ENCODE measurements at places on chromosomes 1 and 21.

GRCh38 chr1:16903054-16903453 is 7.3 kb downstream of the RNU1-2 start:
- DNase-seq, result no peak

DNA sequence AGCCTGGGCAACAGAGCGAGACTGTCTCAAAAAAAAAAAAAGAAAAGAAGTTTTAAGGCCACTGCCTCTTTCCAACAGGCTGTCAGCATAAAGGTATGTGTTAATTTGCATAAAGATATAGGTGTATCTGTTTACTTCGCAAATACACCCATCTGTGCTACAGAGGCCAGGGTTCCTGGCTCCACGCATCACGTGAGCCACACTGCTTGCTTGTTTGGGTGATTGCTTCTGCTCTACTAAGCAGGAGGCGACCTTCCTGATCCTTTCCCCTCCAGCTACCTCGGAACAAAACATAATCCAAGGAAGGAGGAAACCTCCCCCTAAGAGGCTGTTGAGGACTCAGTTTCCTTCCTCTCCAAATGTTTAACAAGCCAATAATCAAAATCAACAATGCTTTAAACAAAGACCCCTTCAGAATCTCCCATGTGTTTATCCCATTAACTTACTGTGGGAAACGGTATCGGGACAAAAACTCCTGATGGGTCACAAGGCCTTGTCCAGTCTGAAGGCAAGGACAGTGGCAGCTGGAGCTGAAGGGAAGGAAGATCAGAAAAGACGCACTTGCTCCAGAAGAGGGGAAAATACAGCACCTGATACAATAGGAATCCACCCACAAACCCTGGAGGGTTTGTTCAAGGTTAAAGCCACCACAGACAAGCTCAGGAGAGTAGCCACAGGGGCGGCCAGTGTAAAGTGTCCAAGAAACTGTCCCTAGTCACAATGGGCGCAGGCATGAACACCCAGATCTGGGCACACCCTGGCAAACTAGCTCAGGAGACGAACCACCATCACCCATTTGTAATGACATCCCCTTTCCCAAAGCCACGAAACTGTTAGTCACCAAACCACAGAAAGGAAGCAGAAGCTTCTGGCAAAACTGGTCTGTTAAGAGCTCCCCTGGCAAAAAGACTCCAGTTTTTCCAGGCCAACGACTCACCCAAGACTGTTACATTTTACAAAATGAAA is 17.2 kb downstream of the CTNNBIP1 start:
- peak; percentile 78 for DNase-seq

DNA sequence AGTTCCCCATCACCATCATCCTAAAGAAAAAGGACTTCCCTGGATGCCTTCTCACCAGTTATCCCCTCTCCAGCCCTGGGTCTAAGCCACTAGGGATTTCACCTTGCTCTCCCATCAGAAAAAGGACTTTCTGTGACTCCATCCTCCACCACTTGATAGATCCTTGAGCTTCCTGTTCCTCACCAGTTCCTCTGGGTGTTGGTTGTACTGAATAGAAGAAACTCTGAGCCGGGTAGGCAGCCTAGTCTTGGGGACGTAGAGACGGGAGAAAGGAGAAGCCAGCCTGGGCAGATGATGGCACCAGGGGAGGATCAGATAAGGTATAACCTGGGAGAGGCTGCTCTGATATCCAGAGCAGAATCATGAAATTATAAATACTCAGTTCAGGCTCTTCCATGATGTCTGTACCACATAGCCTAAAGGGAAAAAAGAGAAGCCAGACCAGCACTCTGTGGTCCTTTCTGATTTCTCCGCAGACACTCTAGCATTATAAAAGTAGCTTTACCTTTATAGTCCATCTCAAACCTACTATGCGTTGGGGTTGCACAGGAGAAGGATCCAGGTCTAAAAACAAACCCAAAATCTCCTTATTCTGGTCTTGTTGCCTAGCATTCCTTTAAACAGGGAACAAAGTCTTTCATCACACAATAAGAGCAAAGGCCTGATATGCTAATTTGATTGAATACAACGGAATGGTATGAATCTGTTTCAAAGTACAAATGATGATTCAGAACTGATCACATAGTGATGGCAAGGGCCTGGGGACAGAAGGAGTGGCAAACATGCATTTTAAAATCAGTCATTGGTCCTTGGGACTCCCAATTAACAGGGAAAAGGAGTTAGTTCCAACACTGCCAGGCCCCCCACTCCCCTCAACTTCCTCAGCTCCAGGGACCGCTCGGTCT is 1.2 kb upstream of the CD34 start:
- DNase-seq, result no peak

DNA sequence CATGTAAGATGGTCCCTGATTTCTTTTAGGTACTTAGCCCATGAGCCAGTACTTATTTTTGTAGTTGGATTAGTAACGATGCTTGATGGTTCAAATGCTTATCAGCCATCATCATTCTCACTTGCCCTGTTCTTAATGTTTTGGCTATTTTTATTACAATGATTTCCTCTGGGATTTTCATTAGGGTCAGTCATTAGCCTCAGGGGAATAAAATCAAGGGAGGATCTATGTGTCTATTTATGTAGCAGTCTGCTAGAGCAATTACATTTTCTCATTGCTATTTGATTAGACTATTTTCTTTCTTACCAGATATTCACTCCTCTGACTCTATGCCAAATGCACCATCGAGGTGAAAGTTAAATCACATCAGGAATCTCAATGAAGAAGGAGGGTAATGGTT is 10.9 kb upstream of the CCT8 start:
- DNase-seq, result no peak

DNA sequence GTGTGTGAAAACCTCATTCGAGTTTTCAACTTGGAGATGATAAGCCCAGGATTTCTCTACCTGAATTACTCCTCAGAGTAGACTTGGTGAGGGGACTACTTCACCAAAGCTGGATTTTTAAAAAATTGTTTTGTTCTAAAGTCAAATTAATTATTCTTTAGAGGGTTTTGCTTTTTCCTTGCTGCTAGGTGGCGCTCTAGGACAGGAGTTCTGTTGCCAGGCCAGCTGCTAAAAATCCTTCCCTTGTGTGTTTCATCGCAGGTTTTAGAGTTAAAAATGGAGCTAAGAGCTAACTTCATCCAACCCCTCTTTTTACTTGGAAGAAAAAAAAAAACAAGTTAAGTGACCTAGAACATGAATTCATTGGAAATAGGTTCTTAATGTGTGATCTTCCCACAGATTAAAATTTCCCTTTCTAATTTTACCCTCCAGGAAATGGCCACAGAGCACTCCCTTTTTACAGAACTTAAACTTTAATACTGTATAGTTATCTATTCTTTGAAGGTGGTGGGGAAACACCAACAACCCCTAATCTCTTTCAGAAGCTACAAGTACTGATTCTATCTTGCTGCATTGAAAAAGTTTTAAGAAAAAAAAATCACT is 36.7 kb upstream of the FAM163A start:
- peak; percentile 53 for DNase-seq

GRCh38 chr1:170586321-170587252 is 54.6 kb downstream of the GORAB start:
- DNase-seq, result no peak

DNA sequence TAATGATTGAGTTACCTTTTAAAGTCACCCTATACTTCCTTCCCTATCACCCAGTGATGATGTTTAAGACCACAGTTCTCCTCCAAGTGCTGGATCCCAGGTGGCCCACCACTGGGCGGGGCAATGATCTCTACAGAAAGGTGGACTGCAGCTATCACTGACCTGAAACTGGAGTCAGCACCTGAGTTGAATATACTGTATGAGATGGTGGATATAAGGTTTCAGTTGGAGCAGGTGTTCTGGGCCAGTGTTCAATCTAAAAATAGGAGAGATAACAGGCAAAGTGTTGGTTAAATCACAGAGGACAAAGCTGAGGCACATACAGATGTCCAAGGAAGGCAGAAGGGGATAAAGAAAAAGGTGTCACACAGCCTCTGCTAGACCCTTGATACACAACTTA is 96.6 kb downstream of the SIPA1L2 start:
- DNase-seq, result no peak

DNA sequence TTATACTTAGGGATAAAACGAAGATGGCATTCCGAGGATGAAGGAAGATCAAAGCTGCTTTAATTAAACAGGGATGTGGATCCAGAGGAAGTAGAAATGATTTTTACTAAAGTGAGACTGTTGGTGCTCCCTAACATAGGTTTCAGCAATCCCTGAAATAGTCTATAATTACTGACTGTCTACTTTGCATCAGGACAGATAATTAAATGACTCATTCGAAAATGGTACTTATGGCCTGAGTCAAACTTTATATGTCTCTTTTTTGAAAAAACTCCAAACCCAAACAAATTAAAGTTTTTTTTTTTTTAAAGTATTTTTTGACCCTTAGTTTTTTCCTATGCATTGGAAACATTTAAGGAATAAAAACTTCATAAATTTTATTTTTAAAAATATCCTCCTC is 90.3 kb downstream of the LYST start:
- no peak for DNase-seq

DNA sequence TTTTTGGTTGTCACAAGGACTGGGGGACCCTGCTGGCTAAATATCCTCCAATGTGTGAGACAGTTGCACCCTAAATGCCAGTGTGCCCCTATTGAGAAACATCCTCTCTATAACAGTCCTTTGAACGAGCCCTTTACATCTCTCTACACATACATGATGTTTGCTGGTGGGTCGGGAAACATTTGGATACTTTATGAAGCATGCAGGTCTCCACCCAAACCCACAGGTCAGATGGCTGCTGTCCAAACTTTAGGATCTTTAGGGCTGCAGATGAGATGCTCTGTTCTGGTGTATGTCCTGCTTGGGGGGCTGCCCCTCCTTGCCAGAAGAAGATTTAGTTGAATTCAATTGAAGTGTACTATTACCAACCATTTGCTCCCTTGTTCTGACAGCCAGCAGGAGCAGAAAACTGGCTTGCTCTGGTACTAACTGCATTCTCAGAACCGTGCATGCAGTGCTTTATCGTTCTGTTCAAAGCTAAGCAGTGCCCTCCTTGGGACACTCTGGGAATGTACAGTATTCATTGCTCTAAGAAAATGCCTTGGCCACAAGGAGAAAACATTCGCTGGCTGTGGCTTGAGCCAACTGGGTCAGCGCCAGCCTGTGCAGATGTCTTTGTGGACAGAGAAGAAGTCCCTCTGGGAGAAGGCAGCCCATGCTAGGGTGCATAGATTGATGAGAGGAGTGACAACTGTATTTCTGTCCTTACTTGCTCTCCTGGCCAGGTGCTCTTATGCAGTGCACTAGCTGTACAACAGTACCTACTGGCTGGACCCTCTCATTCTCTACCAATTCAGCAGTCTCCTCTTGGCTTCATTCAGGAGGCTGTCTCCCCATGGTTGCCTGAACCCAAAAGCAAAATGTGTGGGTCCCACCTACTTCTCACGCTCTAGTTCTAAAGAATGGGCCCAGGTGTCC is 61.4 kb upstream of the DIRAS3 start:
- peak; percentile 58 for DNase-seq

DNA sequence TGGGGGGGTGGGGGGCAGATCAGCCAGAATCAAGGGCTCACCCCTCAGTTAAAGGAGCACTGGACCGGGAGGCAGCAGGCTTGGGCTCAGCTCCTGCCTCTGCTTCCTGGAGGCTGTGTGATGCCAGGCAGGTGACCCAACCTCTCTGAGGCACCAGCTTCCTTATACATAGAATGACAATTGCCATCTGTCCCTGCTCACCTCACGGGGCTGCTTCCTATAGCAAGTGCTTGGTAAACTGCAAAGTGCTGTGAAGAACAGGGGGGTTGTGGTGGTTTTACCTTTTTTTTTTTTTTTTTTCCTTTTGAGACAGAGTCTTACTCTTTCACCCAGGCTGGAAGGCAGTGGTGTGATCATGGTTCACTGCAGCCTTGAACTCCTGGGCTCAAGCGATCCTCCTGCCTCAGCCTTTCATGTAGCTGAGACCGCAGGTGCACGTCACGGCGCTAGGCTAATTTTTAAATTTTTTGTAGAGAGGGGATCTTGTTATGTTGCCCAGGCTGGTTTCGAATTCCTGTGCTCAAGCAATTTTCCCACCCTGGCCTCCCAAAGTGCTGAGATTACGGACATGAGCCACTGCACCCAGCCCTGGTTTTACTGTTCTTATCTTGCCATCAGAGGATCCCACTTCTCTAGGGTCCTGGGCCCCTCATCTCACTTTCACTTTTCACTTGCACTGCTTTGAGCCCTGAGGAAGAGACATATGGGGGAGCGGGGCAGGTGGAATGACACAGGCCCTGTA is 11.6 kb downstream of the KCNQ4 start:
- DNase-seq, result no peak

GRCh38 chr1:160363010-160363409 is 3.9 kb upstream of the NHLH1 start:
- DNase-seq, result no peak

DNA sequence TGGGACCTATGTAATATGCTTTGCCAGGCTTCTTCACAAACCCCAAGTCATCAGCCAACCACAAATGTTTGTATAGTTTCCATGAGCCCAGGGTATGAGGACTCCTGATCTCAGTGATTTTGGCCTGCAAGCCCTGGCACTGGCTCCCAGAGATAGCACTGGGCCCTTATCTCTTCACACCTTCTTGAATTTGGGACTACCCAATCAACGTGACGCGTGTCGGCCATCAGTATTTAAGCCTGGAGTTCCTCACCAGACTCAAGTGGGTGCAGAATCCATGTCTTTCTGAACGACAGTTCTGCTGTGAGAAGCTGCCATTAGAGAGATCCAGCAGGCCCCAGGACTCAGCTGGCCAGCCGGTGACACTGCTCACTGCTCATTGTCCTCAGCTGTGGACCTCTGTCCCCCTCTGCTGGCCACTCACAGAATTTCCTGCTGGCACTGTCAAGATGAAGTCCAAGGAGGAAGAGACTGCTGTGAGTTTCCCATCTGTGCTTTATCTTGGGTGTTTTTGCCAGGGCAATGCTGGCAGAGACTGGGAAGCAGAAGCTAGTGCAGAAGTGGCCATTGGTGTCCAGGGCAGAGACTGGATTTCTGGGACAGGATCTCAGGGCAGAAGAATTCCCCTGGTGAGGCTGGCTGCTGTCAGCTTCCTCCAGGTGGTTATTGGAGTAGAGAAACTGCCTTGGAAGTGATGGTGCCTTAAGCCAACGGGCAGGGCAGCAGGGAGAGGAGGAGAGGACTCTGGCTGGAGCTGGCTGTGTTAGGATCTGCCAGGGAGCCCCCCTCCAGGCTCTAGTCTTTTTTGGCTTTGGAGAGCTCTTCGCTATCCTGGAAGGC is 28.4 kb downstream of the TMCC2 start:
- DNase-seq, result peak; percentile 92

DNA sequence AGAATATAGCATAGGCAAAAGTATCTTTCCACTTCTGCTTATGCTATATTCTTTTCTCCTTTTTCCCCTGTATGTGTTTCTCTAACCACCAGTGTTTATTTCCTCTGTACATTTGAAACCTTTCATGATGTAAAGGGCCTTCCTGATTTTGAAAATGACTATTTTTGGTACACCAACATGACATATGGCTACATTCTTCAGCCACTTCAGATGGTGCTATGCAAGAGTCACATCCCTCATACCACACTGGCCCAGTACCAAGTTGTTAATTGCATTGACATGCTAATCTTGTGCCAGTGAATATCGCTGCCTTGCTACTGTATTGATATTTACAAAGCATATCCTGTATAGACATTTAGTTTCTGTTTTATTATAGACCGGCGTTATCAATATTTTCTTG is 408.7 kb downstream of the NCAM2 start:
- DNase-seq, result no peak

- no peak for DNase-seq
Measured at GRCh38 chr1:41486053-41486370, 1.5 kb upstream of the EDN2 start.
